ENCODE measurements at places on chromosomes 16 and 17. TPM values are rescaled to one million over a fixed set of nuclear protein-coding genes. Genes with fewer than 3 reads are reported as not detected.
A peak's percentile ranks its signal among the peaks of the same experiment; 100 is the strongest.

GRCh38 chr17:82283208-82283749 lies 9.8 kb upstream of the CSNK1D start:
- H3K4me1 ChIP-seq, result peaks cover 15% of the 10 kb centered on the region
- peaks cover 3% of the 10 kb centered on the region for H3K36me3 ChIP-seq
- H3K4me3 ChIP-seq, result no peak overlapping the region
- H3K27ac ChIP-seq, result no peak overlapping the region
- H3K27me3 ChIP-seq, result no peaks in the 10 kb centered on the region

DNA sequence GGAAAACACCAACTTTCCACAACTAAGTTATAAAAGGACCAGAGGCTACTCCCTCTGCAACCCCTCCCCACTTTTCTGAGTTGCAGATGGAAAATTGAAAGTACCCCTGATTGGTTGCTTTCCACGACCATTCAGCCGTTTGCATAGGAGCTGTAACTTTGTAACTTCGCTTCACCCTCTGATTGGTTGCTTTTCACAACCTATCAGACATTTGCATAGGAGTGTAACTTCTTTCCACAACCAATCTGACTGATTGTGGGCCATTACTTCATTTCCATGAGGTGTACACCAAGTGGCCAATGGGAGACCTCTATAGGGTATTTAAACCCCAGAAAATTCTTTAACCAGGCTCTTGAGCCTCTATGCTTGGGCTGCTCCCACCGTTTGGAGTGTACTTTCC lies 644.1 kb downstream of the WWOX start:
- no peak for DNase-seq
- no peak overlapping the region for H3K4me3 ChIP-seq
- peaks cover 2% of the 10 kb centered on the region for H3K4me1 ChIP-seq
- H3K36me3 ChIP-seq, result no peaks in the 10 kb centered on the region
- H3K27me3 ChIP-seq, result no peaks in the 10 kb centered on the region
- no peak overlapping the region for H3K27ac ChIP-seq

- no peaks in the 10 kb centered on the region for H3K4me1 ChIP-seq
- no peak overlapping the region for H3K27ac ChIP-seq
- no peak overlapping the region for H3K4me3 ChIP-seq
- DNase-seq, result no peak
- no peaks in the 10 kb centered on the region for H3K27me3 ChIP-seq
- no peaks in the 10 kb centered on the region for H3K36me3 ChIP-seq
Observed at GRCh38 chr17:66663041-66663606, 171.8 kb upstream of the CACNG5 start.

GRCh38 chr16:84663433-84664101 lies 15.3 kb downstream of the KLHL36 start:
- DNase-seq, result no peak
- H3K4me1 ChIP-seq, result no peaks in the 10 kb centered on the region
- H3K4me3 ChIP-seq, result no peak overlapping the region
- H3K36me3 ChIP-seq, result peaks cover 75% of the 10 kb centered on the region

The SSTR5 gene
- 0.69 TPM for total RNA-seq

The CEP295NL gene
- total RNA-seq, result 3.3 TPM

GRCh38 chr17:50367401-50367800 lies 5.6 kb downstream of the MRPL27 start:
- H3K27me3 ChIP-seq, result no peaks in the 10 kb centered on the region
- no peak overlapping the region for H3K27ac ChIP-seq
- H3K4me3 ChIP-seq, result no peak overlapping the region

The CHRNE gene
- total RNA-seq, result 0.99 TPM

The TEKT3 gene
- 9.3 TPM for total RNA-seq

DNA sequence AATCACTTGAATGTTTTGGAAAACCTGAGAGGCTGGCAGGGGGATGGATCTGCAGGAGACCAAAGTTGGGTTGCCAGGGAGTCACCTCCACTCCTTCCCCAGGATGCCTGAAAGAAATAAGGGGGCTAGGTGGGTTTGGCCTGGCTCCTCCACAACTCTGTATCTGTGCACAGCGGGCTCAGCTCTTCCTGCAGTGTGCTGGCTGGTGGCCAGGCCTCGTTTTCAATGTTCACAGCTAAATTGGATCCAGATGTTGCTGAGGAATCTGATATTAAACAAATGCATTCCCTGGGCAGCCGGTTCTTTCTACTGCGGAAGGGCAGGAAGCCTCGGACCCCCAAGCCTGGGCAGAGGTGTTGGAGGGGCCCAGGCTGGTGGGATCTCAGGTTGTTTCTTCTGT lies 106.2 kb downstream of the N4BP1 start:
- H3K36me3 ChIP-seq, result no peaks in the 10 kb centered on the region
- peak; percentile 74 for DNase-seq
- no peak overlapping the region for H3K27ac ChIP-seq
- no peaks in the 10 kb centered on the region for H3K27me3 ChIP-seq
- peaks cover 7% of the 10 kb centered on the region for H3K4me1 ChIP-seq
